Esophagus muscularis mucosa (tissue), 4 donors: ENCODE measurements at places on chromosomes 2 and 18. TPM values are rescaled to one million over a fixed set of nuclear protein-coding genes. Genes with fewer than 3 reads are reported as not detected.

EN1 gene
- total RNA-seq = 0.17 TPM

DNA sequence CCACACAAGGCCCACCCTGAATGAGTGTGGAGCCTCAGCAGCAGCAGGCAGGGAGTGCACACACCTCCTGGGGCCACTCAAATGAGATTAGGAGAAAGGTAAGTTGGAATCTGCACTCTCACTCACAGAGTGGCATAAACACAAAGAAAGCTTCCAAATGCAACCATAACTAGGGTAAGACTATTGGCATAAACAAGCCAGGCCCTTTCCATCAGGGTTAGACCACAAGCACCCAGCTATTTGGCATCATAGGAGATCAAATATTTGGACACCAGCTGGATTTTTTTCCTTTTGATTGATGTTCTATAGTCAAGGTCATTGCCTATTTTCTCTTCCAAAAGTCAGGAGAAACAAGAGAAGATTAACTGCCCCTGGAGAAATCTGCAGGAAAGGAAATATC, 471.5 kb downstream of the TXNL1 start:
- H3K27ac ChIP-seq = peak overlapping the region; percentile 75
- H3K36me3 ChIP-seq = no peaks in the 10 kb centered on the region
- H3K27me3 ChIP-seq = no peaks in the 10 kb centered on the region
- no peak overlapping the region for H3K4me3 ChIP-seq

FAM110C gene
- total RNA-seq = 1.2 TPM

GRCh38 chr2:34093790-34094189, 494.7 kb upstream of the FAM98A start:
- no peaks in the 10 kb centered on the region for H3K4me1 ChIP-seq
- no peak overlapping the region for H3K27ac ChIP-seq
- no peaks in the 10 kb centered on the region for H3K36me3 ChIP-seq
- H3K4me3 ChIP-seq = no peak overlapping the region
- DNase-seq = no peak
- no peaks in the 10 kb centered on the region for H3K27me3 ChIP-seq

STARD6 gene
- not detected for total RNA-seq

REG3A gene
- total RNA-seq = not detected

- no peaks in the 10 kb centered on the region for H3K27me3 ChIP-seq
- no peak overlapping the region for H3K27ac ChIP-seq
- H3K36me3 ChIP-seq = no peaks in the 10 kb centered on the region
- no peak overlapping the region for H3K4me3 ChIP-seq
- peaks cover 10% of the 10 kb centered on the region for H3K4me1 ChIP-seq
Observed at GRCh38 chr2:100052650-100053049, 89.7 kb downstream of the AFF3 start.
